ENCODE measurements at places on chromosomes 2 and 18.
A peak's percentile ranks its signal among the peaks of the same experiment; 100 is the strongest.

DNA sequence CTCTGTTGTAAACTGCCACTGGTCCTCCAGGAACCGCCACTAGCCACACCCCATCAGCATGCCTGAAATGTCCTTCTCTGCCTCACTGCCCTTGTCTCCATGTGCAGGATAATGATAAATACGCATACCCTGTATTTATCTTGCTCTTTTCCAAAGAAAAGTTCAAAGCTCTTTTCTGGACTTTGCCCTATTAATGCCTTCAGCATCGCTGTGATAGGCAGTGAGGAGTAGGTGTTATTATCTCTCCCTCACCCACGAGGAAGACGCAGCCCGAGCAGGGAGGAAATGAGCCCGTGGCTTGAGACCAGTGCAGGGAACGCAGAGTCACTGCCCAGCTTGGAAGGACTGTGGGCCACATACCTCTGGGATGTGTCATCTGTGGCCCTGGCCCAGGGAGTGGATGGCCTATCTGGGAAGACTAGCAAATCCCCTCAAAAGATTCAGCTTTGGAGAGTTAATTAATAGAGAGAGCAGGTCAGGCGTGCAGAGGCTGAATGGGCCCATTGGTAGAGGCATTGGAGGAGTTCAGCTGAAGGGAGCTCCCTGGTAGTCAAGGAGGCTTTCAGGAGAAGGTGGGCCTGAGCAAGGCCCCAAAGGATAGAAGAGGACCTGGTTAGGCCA lies 39.5 kb upstream of the MCFD2 start:
- DNase-seq: no peak

- DNase-seq: no peak
Measured at GRCh38 chr2:127023504-127023903, 83.5 kb downstream of the BIN1 start.

DNA sequence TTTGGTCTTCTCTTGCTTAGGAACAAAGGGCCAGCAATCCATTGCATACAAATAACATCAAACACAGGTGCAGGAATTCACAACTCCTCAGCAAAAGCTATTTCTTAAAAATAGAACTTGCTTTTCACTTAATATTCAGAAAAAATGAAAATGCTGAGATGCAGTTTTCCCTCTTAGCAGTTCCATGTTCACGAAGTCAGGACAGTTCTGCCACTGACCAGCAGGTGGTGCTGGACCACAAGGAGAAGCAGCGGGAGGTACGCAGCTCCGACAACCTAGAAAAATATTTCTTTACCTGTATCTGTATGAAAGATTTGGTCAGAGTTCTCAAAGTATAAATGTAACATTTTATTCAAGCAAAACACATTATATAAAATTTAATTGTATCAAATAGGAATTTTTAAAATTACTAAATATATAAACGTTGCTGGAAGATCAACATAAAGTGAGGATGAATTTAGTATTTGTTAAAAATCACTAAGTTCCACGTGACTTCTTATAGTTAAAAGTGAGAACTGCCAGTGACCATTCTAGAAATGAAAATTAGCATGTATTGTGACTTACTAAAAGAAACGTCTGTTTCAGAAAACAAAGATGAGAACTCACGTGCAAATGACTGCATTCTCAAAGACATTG lies 48.8 kb downstream of the ADNP2 start:
- peak; percentile 72 for DNase-seq

- DNase-seq: no peak
Measured at GRCh38 chr2:182018218-182018617, 32.6 kb downstream of the PPP1R1C start.

DNA sequence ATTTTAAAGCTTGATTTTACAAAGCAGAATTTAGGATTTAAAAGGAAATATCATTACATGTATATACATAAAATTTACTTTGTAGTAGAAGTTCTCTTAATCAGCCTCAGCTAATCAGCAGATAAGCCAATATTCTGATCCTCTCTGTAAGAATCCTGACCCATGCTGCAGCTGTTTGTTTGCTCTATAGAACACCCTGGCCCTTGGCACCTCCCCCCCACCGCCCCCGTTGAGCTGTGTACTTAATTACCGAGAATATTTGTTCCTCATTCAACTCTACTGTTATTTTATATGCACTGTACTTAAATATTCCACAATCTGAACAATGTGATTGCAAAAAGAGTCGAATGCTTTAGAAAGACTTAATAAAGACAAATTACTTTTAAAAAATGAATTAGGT lies 98.0 kb downstream of the EVA1A start:
- DNase-seq: no peak

GRCh38 chr2:172578054-172578453 lies 22.2 kb downstream of the PDK1 start:
- DNase-seq: peak; percentile 11

GRCh38 chr18:27202741-27203140 lies 17.6 kb upstream of the CHST9 start:
- DNase-seq: no peak

DNA sequence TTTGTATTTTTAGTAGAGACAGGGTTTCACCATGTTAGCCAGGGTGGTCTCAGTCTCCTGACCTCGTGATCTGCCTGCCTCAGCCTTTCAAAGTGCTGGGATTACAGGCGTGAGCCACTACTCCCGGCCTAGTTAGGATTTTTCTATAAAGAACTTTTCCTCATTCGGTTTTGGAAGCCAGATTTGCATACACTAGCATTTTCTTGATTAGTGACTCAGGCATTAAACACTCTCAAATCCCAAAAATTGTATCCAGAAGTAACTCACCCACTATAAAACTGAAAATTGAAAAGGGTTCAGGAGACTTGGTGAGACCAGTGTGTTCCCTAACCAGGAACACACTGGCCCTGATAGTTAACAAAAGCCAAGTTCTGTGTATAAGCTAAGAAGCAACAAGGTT lies 25.2 kb downstream of the EIF2AK3 start:
- no peak for DNase-seq

DNA sequence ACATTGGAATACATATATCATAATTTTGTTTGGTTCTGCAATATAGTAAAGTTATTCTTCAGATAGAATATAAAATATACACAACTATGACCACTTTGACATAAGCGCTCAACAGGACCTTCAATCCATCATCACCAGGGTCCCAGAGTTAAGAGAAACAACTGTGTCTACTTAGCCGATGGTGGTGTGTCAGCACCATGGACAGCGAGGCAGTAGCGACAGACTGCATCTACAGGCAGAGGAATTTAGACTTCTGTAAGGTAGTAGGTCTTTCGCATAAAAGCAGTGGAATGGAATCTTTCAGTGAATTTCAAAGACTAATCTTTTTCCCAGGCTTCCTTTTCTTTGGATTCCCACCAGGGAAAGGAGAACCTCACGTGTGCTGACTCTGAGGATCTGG lies 20.5 kb upstream of the LRPPRC start:
- no peak for DNase-seq

- no peak for DNase-seq
Measured at GRCh38 chr18:51884039-51884438, 456.0 kb upstream of the DCC start.

- no peak for DNase-seq
Measured at GRCh38 chr2:56674084-56674483, 490.3 kb downstream of the CCDC85A start.

DNA sequence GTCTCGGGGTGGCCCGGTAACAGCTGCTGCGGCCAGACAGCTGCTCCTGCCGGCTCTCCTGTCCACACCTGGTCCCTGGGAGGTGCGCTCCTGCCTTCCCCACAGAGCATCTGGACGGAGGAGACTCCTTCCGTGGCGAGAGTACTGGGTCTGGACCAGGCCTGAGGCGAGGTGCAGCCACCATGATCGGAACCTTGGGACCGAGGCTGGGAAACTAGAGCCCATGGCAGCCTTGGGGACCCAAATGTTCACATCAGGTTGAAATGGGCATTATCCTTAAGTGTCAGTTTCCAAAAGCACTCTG lies 628 bp downstream of the GIGYF2 start:
- peak; percentile 18 for DNase-seq

GRCh38 chr2:219603771-219604170 lies 6.1 kb downstream of the STK11IP start:
- peak; percentile 67 for DNase-seq

DNA sequence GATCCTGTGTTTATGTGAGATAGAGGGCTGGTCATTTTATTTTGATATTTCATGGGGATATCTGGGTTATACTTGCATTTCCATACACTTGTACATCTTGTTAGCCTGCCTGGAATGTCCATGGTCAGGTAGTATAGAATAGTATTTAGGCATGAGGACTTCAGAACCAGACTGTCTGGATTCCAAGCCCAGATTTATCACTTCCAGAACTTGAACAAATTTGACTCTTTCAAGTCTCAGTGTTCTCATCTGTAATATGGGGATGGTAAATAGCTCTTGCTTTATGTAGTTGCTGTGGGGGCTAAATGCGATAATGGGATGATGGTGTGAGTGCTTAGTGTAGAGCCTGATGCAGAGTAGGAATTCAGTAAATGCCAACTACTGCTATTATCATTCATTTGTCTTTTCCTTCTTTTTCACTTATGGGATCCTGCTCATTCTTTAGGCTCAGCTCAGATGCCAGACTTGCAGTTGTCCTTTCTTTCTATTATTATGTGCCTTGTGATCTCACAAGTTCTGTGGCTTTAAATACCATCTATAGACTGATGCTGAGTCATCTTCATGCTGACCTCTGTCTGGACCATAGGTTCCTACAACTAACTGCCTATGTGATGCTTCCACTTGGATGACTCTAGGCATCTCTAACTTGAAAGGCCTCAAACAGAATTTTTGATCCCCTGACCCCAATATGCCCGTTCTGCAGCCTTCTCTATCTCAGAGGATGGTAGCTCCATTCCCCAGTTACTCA lies 67.4 kb downstream of the POLE4 start:
- DNase-seq: no peak

DNA sequence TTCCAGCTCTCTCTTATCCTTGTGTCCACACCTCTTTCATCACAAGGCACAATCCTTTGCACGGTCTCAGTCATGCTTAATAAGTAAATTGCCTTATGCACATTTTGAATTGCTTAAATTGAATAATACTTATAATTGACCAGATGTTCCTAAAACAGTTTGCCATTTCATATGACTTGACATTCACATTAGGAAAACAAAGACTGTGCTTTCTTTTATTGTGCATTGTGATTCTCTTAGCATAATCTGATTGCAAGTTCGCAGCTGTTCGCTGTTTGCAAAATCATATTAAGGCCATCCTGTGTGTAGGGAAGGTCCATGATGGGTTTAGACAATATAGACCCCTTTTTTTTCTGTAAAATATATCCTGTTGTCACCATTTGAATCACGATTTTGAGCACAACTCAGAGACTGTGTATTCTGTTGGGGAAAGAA lies 75.6 kb downstream of the RNF144A start:
- DNase-seq: no peak

- DNase-seq: no peak
Measured at GRCh38 chr2:154306266-154306970, 392.1 kb upstream of the KCNJ3 start.

All from inflammatory macrophage treated with lipopolysaccharide for 4 hours (primary cell).